ENCODE measurements at places on chromosomes 13 and 19. TPM values are rescaled to one million over a fixed set of nuclear protein-coding genes. Genes with fewer than 3 reads are reported as not detected.

CEACAM7 gene
- not detected for total RNA-seq

GRIN2D gene
- total RNA-seq, result 0.23 TPM

HS6ST3 gene
- total RNA-seq, result not detected

SLC7A10 gene
- not detected for total RNA-seq

- no peaks in the 10 kb centered on the region for H3K27me3 ChIP-seq
- H3K4me1 ChIP-seq, result no peaks in the 10 kb centered on the region
- H3K4me3 ChIP-seq, result no peak overlapping the region
- no peaks in the 10 kb centered on the region for H3K36me3 ChIP-seq
These were observed 126.3 kb downstream of the KCTD12 start for GRCh38 chr13:76759877-76760276.
